IgD-negative memory B cell (primary cell): ENCODE measurements at places on chromosomes 16 and 17. TPM values are rescaled to one million over a fixed set of nuclear protein-coding genes. Genes with fewer than 3 reads are reported as not detected.

Gene RAC3
- polyA plus RNA-seq = not detected

Gene SNTB2
- polyA plus RNA-seq = 3.8 TPM

Gene NKD1
- not detected for polyA plus RNA-seq

Gene TPSD1
- not detected for polyA plus RNA-seq

Gene MPP2
- 0.18 TPM for polyA plus RNA-seq

Gene RHBDL1
- 1.1 TPM for polyA plus RNA-seq

Gene DNAH17
- polyA plus RNA-seq = 1.1 TPM

Gene TBC1D3C
- polyA plus RNA-seq = not detected
